ENCODE measurements at places on chromosomes 1 and 21.

DNA sequence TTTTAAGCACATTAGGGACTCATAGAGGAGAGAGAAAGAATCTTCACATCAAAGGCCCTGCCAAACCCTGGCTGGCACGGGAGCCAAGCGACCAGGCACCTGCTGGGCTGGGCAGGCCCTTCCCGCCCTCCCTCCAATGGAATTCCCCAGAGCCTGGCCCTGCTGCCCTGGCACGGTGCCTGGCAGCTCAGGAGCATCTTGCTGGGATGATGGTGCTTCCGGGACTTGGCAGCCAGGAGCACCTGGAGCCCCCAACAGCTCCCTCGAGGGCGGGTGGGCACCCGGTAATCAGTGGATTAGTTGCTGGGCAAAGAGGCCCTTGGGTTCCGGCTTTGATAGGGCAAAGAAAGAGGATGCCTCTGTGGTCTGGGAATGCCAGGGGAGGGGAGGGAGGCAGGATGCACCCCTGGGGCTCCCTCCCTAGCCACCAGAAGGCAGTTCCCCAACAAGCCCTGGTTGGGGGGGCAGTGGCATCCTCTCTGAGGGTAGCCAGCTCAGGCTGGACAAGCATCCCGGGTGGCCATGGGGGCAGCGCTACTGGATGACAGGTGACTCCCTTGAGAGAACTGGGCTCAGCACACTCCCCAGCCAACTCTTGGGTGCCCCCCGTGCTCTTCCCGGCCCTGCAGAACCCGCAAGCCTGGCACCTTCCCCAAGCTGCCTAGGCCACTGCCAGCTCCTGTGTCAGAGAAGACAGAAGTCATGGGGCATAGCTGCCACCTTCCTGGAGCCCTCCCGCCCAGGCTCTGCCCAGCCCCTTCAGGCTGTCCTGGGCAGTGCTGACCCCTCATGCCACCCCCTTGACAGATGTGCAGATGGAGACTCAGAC is 26.4 kb downstream of the KRTAP10-1 start:
- no peak for DNase-seq

DNA sequence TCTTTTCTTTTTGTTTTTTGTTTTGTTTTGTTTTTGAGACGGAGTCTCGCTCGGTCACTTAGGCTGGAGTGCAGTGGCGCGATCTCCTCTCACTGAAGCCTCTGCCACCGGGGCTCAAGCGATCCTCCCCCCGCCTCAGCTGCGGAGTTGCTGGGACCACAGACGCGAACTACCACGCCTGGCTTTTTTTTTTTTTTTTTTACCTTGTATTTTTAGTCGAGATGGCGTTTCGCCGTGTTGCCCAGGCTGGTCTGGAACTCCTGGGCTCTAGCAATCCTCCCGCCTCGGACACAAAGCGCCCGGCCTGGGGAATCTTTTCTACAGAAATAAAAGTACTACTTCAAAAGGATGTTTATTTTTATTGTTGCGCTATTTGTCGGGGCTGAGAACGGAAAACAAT is 1.1 kb upstream of the SETDB1 start:
- no peak for DNase-seq

DNA sequence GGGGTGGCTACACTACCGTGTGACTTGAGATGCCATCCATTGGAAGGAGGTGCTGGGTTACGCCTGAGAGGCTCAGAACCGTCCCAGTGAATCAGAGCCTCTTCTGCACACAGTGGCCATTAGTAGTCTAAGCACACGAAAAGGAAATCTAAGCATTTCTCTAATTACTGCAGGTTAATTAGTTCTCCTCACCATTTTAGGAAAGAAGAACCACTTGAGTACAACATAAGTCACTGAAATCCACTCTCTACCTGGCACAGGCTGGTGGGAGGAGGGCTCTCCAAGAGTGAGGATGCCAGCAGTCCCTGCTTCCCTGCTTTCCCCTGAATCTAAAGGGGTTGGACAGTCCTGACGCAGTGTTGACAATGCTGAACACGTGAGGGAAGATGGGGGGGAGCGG is 606.3 kb downstream of the NPHP4 start:
- DNase-seq: no peak

- DNase-seq: no peak
These were observed 20.2 kb upstream of the ST6GALNAC3 start for GRCh38 chr1:76054359-76054758.

GRCh38 chr1:16167331-16168143 is 11.7 kb upstream of the EPHA2 start:
- DNase-seq: no peak

- DNase-seq: no peak
These were observed 85.3 kb downstream of the PLXNA2 start for GRCh38 chr1:208158640-208159554.

DNA sequence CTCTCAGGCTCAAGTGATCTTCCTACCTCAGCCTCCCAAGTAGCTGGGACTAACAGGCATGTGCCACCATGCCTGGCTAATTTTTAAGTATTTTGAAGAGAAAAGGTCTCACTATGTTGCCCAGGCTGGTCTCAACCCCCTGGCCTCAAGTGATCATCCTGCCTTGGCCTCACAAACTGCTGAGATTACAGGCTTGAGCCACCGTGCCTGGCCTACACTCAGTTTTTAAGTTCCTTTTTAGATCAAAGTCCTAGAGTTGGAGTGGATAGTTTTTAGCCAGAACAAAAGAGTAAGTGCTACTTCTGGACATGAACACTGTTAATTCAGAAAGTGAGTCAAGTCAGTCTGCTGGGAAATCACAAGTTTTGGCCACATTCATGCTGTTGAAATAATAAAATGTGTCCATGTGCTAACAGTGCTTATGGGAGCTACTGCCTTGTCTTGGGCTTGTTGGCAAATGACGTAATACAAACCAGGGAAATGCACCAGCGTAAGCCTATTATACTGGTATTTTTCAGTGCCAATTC is 84.2 kb downstream of the NDUFS5 start:
- DNase-seq: no peak

DNA sequence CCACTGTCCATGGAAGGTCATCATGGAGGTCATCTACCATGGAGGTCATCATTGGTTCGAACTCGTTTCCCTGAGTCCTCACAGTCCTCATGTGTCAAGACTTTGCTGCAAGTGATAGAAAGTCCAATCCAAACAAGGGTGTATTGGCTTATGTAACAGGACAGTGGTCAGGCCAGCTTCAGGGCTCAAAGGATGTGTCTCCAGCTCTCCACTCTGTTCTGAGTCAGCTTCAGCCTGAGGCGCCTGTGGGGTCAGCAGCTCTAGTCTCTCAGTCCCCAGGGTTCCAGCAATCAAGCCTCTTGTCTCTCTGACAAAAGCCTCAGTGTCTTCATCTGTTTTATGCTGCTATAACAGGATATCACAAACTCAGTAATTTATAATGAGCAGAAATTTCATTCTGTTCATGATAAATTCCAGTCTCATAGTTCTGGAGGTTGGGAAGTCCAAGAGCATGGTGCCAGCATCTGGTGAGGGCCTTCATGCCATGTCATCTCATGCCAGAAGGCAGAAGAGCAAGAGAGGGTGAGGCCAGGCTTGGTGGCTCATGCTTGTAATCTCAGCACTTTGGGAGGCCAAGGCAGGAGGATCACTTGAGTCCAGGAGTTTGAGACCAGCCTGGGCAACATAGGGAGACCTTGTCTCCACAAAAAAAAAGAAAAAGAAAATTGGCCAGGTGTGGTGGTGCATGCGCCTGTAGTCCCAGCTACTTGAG is 19.5 kb downstream of the A3GALT2 start:
- DNase-seq: no peak

GRCh38 chr1:10980841-10981727 is 31.4 kb upstream of the TARDBP start:
- no peak for DNase-seq

GRCh38 chr1:218211241-218211640 is 73.9 kb upstream of the RRP15 start:
- DNase-seq: no peak

GRCh38 chr1:51612447-51612961 is 4.4 kb upstream of the OSBPL9 start:
- no peak for DNase-seq

- DNase-seq: no peak
These were observed 2.0 kb downstream of the ARHGEF16 start for GRCh38 chr1:3456449-3456963.

GRCh38 chr21:39484711-39485276 is 33.0 kb downstream of the SH3BGR start:
- DNase-seq: no peak

DNA sequence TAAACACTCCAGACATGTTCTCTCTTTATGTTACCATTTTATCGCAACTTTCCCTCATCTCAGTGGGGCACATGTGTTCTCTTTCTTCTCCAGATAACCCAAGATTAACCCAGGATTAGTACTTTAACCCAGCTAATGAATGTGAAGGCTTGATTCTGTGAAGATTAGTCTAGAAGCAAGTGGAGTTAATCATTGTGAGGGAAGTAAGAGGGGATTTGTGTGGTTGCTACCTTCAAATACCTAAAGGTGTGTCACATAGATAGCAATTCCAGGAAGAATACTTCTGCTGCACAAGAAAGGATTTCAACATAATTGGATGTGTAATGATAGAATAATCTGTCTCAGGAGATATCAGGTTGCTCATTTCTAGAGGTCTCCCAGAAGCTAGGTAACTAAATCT is 327.1 kb downstream of the PBX1 start:
- no peak for DNase-seq

DNA sequence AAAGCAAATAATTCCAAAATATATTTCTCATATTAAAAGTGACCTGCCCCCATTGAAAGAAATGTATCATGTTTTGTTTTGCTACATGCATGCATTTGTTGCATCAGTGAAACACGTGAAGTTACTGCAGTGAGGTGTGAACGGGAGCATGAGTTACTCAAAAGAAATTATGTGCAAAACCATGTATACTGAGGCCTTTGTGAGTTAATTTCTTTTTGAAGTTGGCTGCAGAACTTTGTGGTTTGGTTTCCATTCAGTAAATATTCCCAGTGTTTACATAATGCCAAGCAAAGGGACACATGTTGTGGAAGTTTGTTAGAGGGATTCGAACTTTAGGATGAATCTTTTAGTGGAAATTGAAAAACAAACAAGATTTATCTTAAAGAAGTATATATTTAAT is 619.4 kb upstream of the ADAMTS5 start:
- no peak for DNase-seq

DNA sequence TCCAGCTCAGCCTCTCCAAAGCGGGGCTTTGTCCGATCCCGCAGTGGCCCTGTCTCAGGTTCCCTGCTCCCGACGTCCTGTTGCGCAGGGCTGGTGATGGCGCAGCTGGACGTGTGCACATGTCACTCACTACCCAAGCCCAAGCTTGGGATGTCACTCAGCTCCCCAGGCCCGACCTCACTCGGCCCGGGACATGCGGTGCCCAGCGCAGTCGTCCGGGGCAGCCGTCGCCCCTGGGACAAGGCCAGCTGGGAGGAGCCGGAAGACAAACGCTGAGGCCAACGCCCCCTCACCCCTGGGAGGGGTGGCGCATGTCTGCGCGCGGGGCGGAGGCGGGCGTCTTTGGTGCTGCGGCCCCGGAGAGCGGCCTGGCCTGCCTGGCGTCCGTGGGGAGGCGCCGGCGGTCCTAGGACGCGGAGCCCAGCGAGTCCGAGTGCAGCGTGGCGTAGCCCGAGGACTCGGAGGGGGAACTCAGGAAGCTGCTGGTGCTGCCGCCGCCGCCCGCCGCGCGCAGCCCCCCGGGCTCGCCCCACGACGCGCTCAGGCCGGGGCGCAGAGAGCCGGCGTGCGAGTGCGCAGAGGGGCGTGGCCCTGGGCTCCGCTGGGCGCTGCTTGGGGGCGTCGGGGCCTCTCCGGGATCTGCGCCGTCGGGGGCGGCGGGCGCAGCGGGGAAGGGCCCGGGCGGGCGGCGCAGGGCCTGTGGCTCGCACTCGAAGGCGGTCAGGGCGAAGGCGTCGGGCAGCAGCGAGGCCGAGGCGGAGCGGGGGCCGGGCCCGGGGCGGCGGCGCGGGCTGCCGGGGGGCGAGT is 5.2 kb downstream of the HES3 start:
- no peak for DNase-seq

GRCh38 chr1:63662841-63663240 is 69.6 kb downstream of the PGM1 start:
- DNase-seq: no peak

DNA sequence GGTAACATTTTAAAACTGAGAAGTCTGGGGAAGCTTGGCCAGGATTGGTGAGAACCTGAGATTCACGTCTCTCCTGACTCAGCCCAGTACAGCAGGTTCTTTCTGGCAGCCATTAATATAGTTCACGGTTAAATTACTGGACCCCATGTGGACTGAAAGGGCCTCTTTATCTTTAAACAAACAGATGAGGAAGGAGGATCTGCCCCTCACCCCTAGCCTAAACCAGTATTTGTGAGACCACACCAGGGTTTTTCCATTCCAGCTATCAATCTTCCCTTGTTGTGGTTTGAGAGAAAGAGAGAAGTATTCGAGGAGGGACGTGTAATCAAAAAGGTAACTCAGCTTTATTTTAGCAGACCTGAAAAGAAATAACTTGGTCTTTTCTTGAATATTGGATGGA is 137.1 kb downstream of the PROX1 start:
- no peak for DNase-seq

DNA sequence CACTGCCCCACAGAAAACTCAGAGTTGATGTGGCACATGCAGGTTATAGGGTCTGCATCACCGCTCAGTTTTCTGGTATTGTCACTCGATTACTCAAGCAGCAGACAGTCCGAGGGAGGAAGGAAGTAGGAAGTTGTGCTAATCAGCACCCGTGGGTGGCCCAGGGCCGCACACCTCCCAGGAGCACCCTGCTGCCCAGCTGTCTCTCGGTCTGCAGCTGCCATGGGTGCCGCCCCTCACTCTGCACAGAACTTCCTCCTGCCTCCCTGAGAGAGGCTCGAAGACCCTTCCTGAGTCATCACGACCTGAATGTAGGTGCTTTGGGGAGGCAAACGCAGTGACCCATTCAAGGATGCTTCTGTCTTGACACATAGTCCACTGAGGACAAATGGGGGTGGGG is 4.2 kb upstream of the TFF3 start:
- DNase-seq: no peak

- no peak for DNase-seq
These were observed 42.6 kb downstream of the TRAPPC10 start for GRCh38 chr21:44054710-44055109.

DNA sequence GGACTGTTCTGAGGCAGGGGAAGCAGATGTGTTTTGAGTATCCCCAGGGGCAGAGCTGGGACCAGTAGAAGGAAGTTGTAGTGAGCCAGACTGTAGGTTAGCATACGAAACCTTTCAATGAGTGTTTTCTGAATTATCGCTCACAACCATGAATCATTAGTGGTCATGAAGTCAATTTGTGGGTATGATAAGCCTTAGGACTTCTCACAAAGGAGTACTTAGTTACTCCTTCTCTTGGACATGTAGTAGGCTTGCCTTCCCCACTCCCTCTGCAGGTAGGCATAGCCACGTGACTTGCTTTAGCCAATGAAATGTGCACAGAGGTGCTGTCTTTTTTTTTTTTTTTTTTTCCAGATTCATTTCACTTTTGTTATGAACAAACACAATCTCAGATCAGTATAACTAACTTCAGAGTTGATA is 23.9 kb upstream of the FAAH start:
- DNase-seq: no peak

- DNase-seq: no peak
These were observed 40.2 kb upstream of the ZNF124 start for GRCh38 chr1:247212012-247212411.

GRCh38 chr1:241677201-241677600 is 25.1 kb downstream of the WDR64 start:
- DNase-seq: no peak

Data from GOT3 (cell line).